Stromal cell of bone marrow (primary cell): ENCODE measurements at places on chromosomes 13 and 19.

DNA sequence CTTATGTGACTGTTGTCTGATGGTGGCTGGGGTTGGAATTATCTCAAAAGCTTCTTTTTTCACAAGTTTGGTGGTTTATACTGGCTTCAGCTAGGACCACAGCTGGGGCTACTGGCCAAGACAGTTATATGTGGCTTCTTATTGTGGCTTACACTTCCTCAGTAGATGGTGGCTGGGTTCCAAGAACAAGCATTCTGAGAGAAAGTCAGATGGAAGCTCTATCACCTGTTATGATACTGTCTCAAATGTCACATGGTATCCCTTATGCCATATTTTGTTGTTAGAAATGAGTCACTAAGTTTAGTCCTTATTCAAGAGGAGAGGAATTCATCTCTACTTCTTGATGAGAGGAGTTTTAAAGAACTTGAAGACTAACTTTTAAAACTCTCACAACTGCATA, 41.6 kb downstream of the NDFIP2 start:
- peak; percentile 48 for DNase-seq

DNA sequence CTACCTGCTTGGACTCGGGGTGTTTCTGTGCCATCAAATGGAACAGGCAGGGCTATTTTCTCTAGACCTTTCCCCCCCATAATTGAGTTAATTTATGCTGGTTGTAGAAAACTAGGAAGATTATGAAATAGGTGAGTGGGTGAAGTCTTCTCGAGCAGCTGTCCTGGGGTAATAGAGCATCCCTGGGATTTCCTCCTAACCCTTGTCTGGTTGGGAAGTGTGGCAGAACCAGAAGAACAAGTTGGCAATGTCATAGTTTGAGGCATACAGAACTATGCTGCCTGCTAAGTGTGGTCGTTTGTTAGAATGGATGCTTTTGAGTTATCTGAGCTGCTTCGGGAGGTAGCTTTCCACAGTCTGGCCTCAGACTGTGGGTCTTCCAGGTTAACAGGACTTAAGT, 3.7 kb downstream of the GATAD2A start:
- DNase-seq: no peak

GRCh38 chr13:102825921-102826706, 19.7 kb upstream of the ERCC5 start:
- DNase-seq: peak; percentile 85

GRCh38 chr19:1144741-1145140, 29.3 kb downstream of the SBNO2 start:
- DNase-seq: no peak

GRCh38 chr13:90120026-90120425, 1227.5 kb upstream of the MIR17HG start:
- no peak for DNase-seq

GRCh38 chr13:105972306-105972721, 563.1 kb downstream of the EFNB2 start:
- no peak for DNase-seq

GRCh38 chr19:8028951-8029491, 23.5 kb upstream of the CCL25 start:
- no peak for DNase-seq

DNA sequence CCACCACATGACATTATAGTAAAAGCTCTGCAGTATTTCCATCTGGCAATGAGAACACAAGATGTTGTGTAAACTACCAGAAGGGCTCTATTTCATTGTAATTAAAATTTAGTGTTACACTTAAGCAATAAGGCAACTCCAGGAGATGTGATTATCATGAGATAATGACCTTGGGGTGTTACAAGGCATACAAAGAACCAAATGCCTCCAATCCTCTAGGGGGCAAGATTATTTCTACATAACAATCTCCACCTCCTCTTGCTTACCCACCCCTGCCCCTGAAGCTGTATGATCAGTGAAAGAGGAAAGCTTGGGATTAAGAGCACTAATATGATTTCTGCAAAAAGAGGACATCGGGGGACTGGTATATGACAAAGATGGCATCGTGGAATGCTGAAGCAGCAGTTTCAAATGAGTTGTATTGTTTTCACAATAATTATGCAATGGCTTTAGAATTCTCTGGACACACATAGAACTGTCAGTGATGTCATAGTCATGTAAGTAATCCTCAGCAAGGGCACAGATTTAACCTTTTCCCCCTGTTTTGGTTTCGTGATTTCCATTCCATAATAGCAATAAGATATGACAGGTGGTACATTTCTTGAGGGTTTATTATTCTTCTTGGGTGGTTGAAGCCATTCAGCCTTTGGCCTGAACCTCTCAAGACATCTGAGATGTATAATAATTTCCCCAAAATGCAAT, 295.3 kb downstream of the MZT1 start:
- DNase-seq: no peak

DNA sequence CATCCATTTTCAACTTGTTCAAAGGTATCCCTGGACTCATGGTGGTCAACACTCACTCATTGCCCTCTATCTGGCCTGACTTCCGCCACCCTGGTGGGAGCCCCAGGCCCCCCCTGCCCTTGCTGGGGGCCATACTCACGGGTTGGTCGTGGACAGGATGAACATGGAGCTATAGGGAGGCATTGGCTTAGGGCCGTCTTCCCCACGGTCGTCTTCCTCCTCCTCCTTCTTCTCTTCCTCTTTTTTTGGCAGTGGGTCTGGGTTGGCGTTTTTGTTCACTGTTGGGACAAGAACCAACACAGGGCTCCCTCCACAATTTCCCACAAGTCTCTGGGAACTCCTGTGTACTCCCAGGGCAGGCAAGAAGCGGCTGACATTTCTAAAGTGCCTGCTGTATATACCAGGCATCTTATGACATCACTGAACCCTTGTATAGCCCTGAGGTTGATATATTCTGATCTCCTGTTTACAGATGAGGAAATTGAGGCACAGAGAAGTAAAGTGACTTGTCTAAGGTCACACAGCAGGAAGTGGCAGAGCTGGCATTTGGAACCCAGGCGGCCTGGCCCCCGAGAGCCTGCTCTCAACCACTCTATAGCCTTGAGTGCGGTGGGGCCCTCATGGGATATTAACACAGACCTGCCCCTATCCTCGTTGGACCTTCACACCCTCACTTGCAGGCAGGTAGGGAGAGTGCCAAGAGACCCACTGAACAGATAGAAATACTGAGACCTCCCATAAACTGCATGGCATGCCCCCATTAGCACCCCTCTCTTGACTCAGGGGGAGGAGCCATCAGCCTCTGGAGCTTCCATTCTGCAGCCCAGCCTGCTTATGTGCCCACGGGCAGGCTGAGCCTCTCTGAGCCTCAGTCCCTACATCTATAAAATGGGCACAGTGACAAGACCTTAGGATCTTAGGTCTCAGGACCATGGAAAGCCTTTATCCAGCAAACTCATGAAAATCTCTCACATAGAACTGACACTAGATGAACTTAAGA, 135.0 kb downstream of the IER2 start:
- no peak for DNase-seq

DNA sequence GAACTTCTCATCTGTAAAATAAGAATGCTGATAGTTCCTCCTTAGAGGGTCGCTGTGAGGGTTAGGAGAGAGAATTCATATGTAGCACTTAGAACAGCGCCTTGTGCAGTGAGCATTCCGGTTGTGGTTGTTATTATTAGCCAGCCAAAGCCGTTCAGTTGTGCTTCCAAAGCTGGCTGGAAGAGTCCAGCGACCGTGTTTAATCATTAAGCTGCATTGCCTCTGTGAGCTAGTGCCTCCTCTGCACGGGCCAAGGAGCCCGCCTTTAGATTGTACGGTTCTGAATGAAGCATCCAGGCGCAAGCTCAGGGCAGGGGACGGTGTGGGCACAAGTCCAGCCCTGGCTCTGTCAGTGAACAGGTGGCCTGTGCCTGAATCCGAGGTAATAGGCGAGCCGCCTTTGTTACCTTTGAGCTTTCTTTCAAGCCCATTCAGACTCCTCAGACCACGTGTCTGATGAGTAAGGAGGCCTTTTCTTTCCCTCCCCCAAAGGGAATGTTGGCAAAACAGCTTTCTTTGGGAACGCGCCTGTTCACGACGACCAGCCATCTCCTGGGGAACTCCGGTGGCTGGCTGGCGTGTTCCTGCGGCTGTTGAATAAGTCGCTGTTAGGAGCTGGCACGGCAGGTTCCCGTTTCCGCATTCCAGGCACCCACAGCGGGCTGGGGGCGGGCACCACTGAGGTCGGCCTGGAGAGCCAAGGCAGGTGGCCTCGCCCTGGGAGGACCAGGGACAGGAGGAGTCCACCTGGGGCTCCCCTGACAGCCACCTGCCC, 25.1 kb downstream of the SIPA1L3 start:
- DNase-seq: peak; percentile 38

DNA sequence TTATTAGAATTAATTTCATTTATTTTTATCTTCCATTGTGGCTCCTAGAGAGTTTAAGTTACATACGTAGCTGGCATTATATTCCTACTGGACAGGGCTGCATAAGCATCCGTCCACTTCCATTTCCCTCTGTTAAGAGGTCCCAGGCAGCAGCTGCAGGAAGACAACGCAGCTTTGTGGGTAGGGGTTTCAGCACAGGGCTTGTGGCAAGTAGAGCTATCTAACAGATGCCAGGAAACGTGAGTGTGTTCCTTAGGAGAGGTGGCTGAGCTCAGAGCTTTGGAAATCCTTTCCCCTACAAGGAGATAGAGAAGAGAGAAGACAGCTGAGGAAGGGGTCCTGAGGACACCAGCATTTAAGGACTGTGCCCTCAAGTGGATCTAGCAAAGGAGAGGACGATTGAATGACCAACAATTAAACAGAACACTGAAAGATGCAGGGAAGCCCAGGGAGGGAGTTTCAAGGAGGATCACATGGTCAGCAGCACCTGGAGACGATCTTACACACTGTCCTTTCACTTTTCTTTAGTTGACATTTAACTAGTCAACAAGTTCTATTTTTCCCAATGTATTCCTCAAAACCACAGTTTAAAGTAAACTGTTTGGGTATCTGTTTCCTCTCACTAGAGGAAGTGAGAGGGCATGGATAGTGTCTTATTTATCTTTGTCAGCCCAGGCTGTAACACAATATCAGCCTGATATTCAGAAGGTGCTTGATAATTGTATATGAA, 2.3 kb upstream of the N4BP2L1 start:
- no peak for DNase-seq
